ENCODE measurements at places on chromosomes 11 and 22. TPM values are rescaled to one million over a fixed set of nuclear protein-coding genes. Genes with fewer than 3 reads are reported as not detected.

DEFB131B gene
- total RNA-seq: not detected

IFITM10 gene
- 1.3 TPM for total RNA-seq

FGF3 gene
- not detected for total RNA-seq

CLMP gene
- total RNA-seq: 15.2 TPM

OR8G1 gene
- total RNA-seq: not detected

MS4A12 gene
- not detected for total RNA-seq

PDE3B gene
- total RNA-seq: 2.3 TPM

OR52A1 gene
- not detected for total RNA-seq

NEFH gene
- total RNA-seq: 0.10 TPM

MAP6 gene
- total RNA-seq: 1.9 TPM

APOL1 gene
- 9.3 TPM for total RNA-seq

XPNPEP3 gene
- total RNA-seq: 6.4 TPM
